ENCODE measurements at places on chromosomes 13 and 19.

GRCh38 chr19:56141417-56141993 lies 418 bp downstream of the ZNF444 start:
- no peak for DNase-seq

GRCh38 chr19:46351241-46352041 lies 4.6 kb downstream of the PPP5C start:
- DNase-seq, result no peak

- DNase-seq, result no peak
Measured at GRCh38 chr19:13120031-13120430, 2.0 kb downstream of the NACC1 start.

- no peak for DNase-seq
Measured at GRCh38 chr13:98766697-98767096, 14.2 kb upstream of the SLC15A1 start.

GRCh38 chr13:112446867-112447266 lies 70.7 kb downstream of the SPACA7 start:
- no peak for DNase-seq

DNA sequence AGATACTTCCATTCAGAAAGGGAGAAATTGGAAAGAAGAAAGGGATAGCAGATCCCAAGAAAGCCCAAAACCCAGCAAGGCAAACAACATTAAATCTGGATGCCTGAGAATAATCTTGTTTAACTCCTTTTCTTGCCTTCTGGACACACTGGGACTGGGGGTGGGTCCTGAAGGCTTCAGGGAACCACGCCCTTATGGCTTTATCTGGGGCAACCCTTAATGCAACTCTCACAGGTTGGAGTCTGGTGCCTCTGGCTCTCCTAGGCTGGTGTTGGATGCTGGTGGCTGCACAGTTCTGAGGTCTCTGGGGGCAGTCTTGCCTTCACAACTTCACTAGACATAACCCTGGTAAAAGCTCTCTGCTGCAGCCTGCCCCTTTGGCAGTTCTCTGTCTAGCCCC lies 27.9 kb downstream of the PAN3 start:
- DNase-seq, result no peak

DNA sequence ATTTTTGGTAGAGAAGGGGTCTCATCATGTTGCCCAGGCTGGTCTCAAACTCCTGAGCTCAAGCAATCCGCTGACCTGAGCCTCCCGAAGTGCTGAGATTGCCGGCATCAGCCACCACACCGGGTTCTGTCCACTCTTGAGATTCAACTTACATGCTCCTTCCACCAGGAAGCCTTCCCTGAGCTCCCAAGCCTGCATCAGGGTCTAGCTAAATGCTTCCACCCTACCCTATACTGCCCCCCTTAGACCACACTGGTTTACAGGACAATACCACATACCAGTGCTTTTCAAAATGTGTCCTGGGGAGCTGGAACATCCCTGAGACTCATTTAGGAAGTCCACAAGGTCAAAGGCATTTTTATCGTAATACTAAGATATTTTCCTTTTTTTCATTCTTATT lies 15.1 kb upstream of the CACNG8 start:
- DNase-seq, result no peak

DNA sequence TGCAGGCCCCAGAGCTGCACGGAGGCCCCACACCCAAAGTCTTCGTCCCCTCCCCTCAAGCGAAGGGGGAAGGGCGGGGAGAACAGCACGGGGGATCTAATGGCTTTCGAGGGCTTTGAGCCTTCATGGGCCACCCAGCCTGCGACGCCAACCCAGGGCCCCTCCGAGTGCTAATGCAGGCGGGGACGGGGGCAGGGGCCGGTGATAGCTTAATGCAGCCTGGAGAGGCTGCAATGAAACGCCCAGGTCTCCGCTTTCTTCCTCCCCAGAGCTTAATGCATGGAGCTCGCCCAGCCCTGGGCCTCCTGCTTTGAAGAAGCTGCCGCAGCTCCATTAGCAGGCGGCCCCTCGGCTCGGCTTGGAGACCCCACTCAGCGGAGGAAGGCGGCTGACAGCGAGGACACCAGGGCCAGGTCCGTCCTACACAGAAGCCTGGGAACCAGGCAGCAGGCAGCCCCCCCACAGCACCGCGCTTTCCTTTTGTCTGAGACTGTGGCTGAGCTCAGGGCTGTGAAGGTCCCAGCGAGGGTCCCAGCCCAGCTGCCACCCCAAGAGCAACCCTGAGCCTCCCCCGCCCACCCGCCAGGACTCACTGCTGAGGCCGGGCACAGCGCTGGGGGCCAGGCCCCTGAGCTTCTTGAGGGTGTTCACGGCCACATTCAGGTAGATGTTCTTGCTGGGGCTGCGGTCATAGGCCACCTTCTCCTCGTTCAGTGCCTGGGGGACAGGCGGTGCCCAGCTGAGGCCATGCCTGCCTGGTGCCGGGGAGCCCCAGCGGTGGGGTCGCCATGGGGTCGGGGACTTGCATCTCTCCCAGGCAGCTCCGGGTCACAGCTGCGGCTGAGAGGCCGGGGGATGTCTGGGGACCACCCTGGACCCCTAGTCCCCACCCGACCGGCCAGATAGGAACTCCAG lies 7.5 kb upstream of the ATP8B3 start:
- no peak for DNase-seq

GRCh38 chr13:21326155-21327031 lies 132.7 kb downstream of the ZDHHC20 start:
- DNase-seq, result no peak

DNA sequence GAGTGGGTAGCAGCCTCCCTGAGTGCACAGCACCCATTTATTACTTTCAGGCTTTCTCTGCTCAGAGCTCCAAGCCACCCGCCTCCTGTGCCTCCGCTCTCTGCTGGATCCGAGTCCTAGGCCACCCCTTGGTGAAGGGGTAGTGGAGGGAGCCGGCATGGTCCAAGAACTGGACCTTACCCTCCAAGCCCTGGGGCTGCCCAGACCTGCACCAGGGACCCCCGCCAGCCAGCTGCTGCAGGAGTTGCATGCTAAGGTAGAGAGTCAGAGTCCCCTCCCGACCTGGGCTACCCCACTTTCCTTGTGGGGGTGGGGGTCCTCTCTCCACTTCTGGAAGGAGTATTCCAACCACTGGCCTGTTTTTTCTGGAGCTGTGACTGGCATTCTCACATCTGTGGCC lies 2.0 kb downstream of the FAM98C start:
- no peak for DNase-seq

DNA sequence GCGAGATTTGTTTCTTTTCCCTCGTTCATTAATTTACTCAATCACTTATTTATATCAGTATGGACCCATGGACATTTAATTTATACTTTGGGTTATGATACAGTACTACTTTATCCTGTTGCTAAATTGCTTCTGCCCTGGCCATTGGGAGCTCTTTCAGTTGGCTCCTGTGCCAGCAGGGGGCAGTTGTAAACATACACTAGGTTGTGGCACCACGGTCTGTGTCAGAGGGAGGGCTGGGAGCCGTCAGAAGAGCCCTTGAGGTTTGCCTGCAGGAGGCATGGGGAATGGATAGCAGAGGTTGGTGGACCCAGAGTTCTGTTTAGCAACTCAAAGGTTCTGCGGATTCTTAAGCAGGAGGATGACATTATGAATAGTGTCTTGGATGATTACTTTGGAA lies 94.3 kb downstream of the ERCC5 start:
- no peak for DNase-seq

GRCh38 chr19:38277549-38277948 lies 13.2 kb downstream of the SPINT2 start:
- DNase-seq, result no peak

DNA sequence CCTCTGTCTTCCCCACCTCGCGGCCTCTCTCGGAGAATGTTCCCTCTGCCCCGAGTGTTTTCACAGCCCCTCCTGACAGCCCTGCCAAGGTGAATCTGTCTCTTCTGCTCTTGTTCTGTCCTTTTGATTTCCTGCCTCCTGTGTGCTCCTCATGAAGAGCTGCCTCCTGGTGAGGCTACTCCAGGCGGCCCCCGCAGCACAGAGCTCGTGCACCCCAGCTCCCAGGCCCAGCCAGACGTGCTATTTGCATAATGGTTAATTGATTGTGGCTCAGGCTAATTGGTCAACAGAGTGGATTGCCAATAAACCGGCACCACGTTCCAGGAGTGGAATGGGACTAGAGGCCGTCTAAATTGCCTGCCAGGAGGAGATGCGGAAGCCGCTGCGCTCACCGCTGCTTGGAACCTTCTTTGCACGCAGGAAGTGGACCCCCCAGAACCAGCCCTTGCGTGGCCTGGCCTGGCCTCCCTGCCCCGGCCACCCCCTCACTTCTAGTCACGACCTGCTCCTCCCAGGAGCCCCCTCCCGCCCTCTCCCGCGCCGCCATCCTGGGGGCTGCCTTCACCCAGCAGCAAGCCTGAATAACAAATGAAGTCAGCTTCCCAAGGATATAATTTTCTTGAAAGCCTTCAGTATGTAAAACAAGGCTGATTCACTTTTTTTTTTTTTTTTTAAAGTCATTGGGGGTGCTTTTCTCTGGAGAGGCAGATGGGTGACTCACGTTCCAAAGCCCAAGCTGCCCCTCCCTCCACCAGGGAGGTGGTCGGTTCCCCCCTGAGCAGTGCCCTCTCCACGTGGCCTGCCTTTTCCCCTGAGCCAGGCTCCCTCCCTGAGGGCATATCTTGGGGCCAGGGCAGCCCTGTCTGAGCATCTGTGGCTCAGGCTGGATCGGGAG lies 144.0 kb downstream of the KDM4B start:
- DNase-seq, result no peak

- no peak for DNase-seq
Measured at GRCh38 chr19:16506961-16507360, 10.8 kb downstream of the C19orf44 start.

DNA sequence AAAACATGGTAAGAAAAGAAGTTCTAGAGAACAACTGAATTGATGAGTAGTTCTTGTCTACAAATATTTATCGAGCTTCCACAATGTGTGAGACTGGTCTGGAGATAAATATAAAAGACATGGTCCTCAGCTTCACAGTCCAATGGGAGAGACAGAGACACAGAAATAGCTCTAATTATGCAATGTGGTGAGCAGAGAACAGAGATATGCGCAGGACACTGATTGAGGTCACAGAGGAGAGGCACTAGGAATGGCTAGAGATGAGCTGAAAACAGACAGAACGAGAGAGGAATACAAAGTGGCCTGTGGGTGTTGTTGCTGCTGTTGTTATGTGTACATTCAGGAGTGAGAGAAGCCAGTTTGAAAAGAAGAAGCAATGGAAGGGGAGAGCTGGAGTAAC lies 53.2 kb downstream of the GPALPP1 start:
- no peak for DNase-seq

DNA sequence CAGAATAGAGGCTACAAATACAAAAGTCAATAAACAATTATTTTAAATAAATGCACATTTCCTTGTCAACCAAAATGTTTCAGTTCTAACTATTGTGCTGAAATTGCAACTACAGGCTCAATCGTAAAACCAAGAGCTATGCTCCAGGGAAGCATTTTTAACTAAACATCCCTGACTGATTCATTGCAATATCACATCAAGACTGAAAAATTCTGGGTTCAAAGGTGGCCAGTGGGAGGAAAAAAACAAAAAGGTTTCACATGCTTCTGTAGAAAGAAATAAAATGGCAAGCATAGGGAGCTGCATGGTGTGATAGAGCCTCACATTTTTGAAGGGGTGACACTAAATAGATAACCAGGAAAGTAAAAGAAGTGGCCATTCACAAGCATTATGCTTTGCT lies 862.8 kb downstream of the PCDH9 start:
- DNase-seq, result no peak

- DNase-seq, result no peak
Measured at GRCh38 chr13:74623761-74624160, 489.6 kb upstream of the KLF12 start.

GRCh38 chr19:45121827-45122345 lies 28.9 kb downstream of the PPP1R37 start:
- no peak for DNase-seq

DNA sequence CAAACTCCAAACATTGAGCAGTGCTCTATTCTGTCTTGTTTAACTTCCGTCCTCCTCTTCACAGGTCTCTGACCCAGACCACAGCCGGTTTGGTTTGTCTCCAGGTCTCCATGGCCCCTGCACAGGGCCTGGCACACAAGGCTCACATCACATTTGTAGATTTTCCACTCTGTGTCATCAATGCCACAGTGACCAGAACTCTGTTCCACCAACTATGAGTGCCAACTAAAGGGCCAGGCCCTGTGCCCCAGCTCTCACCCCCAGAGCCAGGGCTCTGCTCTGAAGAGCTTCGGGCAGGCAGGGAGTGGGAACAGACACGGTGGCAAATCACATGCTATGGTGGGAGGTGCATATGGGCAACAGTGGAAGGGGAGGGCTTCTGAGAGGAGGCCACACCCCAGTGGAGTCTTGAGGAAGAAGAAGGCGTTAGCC lies 16.0 kb downstream of the SMG9 start:
- DNase-seq, result no peak

GRCh38 chr13:30862707-30863106 lies 43.4 kb upstream of the MEDAG start:
- no peak for DNase-seq

DNA sequence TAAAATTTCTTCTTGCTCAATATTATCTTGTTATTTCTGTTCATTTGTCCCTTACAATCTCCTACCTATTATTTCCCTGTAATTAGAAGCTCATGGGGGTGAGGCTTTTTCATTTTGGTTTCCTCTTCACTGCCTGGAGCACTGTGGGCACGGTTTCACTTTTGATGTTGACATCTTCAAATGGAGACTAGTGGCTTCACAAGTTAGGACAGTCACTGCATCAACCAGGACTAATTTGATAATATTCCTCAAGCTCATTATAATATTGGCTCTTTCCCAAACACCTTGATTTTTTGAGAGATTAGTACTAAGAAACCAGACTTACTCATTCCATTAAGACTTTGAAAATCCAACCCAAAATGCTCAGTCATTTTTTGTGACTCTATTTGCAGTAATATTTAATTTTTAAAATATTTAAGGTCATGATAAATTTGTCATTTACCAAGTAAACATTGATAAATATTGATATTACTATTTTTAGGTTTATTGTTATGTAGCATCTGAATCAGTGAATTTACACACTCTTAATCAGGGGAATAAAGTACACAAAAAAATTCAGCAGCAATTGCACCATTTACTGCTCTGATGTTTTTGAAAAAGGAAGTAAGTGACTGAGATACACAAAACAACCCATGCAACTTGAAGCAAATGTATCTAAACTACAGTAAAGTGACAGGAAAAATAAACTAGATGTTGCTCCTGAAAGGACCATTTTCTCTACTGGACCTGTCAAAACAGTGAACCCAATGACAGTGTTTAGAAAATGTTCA lies 28.8 kb upstream of the RCBTB2 start:
- no peak for DNase-seq

GRCh38 chr13:63414247-63414646 lies 1998.6 kb upstream of the PCDH20 start:
- no peak for DNase-seq
